ENCODE measurements at places on chromosomes 3 and 15.

DNA sequence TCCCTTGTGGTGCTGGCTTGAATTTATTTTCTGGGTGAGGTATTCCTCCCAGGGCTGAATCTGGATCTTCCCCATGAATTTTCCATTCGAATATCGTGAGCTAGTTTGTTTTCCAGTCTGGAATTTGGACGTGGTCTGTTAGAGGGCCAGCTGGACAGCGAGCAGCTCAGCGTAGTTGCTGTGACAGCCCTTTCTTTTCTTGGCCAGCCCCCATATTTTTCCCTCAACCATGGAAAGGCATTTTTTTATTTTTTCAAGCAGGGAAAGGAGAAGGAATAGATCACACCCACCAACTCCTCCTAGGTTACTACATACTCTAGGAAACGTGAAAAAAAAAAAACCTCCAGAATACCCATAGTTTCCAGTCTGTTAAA, 152.0 kb downstream of the KLHL25 start:
- no peak for DNase-seq

GRCh38 chr3:27885641-27886040, 163.5 kb upstream of the EOMES start:
- no peak for DNase-seq

GRCh38 chr3:11508346-11509172, 135.2 kb downstream of the VGLL4 start:
- DNase-seq: no peak

DNA sequence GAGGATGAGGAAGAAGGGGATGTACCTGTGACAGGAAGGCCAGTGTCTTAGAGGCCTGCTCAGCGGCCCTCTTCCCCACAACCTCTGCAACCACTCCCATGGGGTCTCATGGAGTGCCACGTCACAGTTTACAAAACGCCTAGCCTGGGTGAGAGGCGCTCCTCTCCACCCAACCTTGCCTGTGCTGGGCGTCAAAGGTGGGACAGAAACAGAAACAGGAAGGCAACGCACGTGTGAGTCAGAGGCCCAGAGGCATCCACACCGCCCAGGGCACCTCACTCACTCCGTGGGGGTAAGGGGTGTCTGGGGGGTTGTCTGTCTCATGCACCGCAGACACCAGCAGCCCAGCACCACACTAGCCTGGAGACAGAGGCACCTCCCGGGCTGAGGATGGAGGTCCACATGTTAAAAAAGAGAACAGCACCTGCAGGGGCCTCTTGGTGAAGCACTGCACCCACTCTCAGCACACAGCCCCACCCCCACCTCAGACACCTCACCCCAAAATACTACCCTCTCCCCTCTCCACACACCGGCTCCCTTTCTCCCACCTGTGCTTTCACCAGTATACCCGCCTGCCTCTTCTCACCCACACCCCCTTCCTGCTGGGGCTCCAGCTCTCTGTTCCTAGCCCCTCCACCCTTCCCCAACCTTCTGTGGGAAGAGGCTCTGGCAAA, 4.7 kb upstream of the CALML4 start:
- no peak for DNase-seq

- DNase-seq: no peak
These were observed 842.8 kb upstream of the EPHA6 start for GRCh38 chr3:95971573-95971972.

GRCh38 chr3:47888986-47889757, 86.2 kb downstream of the DHX30 start:
- no peak for DNase-seq

DNA sequence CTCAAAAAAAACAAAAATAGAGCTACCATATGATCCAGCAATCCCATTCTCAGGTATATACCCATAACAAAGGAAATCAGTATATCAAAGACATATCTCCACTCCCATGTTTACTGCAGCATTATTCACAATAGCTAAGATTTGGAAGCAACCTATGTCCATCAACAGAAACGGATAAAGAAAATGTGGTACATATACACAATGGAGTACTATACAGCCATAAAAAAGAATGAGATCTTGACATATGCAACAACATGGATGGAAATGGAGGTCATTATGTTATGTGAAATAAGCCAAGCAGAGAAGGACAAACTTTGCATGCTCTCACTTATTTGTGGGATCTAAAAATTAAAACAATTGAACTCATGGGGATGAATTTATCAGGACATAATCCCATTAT, 19.6 kb downstream of the PEAK1 start:
- no peak for DNase-seq

GRCh38 chr15:57445872-57446271, 69.6 kb downstream of the CGNL1 start:
- DNase-seq: no peak

- DNase-seq: no peak
These were observed 338.5 kb upstream of the KCNH8 start for GRCh38 chr3:18809640-18810305.

DNA sequence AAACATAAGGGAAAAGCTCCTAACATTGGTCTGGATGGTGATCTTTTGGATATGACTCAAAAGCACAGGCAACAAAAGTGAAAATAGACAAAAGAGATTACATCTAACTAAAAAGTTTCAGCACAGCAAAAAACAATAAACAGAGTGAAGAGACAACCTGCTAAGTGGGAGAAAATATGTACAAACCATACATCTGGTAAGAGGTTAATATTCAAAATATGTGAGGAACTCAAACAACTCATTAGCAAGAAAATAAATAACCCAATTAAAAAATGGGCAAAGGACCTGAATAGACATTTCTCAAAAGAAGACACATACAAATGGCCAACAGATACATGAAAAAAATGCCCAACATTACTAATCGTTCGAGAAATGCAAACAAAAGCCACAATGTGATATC, 19.0 kb upstream of the NR1I2 start:
- DNase-seq: no peak

- no peak for DNase-seq
These were observed 259.9 kb downstream of the ARPP21 start for GRCh38 chr3:35899245-35899644.

DNA sequence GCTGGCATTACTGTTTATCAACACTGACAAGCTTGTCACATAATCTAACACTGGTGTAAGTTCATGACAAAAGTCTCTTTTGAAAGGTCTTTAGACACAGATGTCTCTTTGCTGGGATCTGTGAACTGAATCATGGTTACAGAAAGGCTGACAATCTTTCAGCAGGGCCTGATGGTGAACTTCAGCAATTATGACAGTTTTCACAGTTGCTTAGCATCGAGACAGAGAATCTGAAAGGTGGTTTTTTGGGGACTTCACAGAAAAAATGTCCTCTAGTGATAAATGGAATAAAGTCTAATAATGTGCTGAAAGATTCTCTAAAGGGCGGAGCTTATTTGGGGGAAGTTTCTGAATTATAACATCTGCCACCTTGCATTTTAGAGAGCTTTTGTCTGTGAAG, 32.3 kb downstream of the CLDN1 start:
- no peak for DNase-seq

DNA sequence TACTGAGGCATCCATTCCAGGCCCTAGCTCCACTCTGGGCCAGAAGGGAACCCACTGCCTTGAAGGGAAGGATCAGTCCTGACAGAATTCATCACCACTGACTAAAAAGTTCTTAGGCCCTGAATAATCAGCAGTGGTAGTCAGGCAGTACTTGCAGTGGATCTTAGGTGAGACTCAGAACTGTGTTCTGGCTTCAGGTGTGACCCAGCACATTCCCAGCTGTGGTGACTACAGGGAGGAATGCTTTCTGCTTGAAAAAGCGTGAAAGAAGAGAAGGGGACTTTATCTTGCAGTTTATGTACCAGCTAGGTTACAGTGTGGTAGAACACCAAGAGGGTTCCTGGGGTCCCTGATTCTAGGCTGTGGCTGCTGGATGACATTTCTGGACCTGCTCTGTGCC, 24.9 kb upstream of the AADACL2 start:
- DNase-seq: no peak

- no peak for DNase-seq
These were observed 61.1 kb downstream of the DIPK2A start for GRCh38 chr3:144032531-144033239.

DNA sequence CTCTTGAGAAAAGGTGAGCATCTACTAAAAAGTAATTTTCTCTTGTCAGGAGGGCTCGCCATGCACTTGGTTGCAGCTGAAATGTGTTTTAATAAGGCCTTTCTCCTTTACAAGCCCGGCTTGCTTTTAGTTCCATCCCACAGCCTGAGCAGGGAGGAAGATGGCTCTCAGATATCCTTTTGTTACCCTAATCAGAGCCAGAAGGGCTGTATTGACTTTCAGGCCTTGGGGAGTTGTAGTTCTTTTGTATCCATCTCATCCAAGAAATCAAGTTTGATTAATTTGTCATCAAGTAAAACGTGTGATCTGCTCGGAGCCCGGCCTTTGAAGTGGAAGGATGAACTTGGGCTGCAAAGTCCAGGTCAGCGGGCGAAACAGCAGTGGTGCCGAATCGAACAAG, 52.9 kb downstream of the EIF4E3 start:
- no peak for DNase-seq

- no peak for DNase-seq
These were observed 92.7 kb upstream of the PLXND1 start for GRCh38 chr3:129699199-129699598.

GRCh38 chr3:77913524-77914174, 873.8 kb downstream of the ROBO2 start:
- DNase-seq: no peak

- no peak for DNase-seq
These were observed 228.9 kb upstream of the FEZF2 start for GRCh38 chr3:62602129-62602770.

DNA sequence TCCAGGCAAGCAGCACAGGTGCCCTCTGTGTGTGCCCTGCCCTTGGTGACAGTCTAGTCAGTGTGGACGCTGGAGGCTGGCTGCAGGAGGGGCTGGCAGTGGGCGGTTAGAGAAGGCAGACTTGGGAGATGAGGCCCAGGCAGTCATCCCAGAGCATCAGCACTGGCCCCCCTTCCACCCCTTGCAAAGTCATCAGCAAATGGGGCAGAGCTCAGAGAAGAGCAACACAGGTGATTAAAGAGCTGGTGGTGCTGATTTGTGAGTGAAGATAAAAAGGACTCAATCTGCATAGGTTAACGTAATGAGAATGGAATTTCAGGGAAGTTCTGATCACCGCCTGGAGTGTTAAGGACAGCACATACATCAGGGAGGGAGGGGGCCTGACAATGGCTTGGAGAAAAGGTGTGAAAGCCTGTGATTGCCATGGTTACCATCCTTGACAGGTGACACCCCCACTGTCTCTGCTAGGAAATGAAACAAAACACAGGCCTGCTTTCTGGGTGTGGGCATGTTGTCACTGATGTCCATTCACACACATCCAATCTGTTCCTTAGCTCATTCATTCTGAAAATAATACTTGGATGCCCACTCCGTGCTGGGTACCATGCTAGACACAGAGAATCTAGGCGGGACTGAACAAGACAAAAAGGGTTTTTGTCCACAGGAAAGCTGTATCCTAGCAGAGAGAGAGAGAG, 269.6 kb upstream of the ST8SIA2 start:
- DNase-seq: no peak

DNA sequence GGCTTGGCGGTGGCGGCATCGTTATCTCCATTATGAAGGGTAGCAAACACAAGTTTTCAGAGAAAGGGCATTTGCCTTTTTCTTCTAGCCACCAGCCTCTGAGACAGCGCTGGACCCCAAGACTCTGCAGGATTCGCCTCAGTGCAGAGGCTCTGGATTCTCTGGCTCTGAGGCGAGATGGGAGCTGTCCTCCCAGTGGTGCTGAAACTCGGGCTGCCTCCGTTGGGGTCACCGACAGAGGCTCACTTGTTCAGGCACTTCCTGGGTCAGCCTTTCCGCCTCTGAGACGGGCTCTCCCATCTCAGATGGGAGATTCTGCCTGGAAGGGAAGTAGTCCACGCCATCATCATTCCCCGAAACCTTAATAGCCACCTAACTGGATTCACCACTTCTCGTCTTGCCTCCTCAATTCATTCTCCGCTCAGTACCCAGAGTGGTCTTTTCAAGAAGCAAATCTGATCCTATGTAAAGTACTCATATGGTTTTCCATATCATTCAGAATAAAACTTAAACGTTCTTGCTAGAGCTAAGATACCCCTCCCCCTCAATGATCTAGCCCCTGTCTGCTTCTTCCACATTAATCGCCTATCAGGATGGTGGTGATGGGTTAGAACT, 76.9 kb downstream of the RHCG start:
- no peak for DNase-seq

- DNase-seq: no peak
These were observed 5.1 kb downstream of the GPR176 start for GRCh38 chr15:39914977-39915376.

GRCh38 chr3:39126532-39127071, 19.1 kb downstream of the TTC21A start:
- DNase-seq: no peak

GRCh38 chr3:196643201-196643749, 3.8 kb downstream of the NRROS start:
- DNase-seq: no peak

GRCh38 chr3:195815169-195815771, 3.5 kb upstream of the MUC4 start:
- no peak for DNase-seq

DNA sequence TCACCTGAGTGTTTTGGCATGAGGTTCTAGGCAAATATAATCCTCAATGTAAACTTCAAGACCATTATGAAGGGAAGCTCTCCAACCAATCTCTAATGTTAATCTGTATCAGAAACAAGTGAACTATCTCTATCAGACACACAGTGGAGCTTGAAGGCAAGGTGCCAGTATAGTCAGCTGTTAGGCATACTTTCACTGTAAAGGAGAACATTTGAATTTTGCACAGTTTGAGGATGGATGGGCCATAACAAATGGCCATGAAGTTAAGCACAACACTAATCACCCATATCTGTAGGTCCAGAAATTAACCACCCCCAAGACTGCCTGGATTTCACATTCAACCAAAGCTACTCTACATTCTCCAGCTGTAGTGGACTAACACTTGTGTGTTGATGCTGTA, 69.1 kb upstream of the LMOD3 start:
- no peak for DNase-seq

GRCh38 chr15:70031261-70031660, 66.5 kb downstream of the TLE3 start:
- no peak for DNase-seq

GRCh38 chr15:65767895-65768294, 24.2 kb downstream of the DENND4A start:
- DNase-seq: no peak

GRCh38 chr15:32652178-32652577, 10.7 kb downstream of the SCG5 start:
- no peak for DNase-seq

DNA sequence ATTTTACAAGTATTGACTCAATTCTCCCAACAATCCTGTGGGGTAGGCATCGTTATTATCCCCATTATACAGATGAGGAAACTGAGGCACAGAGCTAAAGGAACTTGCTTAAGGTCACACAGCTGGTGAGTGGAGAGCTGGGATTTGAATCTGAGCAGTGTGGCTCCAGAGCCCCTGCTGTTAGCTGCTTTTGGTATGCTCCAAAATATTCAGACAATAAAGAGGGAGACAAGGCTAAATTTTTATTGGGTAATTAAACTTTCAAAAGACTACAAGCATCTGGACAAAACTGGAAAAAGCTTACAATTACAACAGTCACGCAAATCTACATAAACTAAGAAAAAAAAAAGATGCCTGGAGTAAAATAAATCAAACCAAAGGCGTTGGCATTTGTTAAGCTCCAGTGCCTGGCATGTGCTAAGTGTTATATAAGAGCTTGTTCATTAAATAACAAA, 27.7 kb downstream of the CCDC13 start:
- no peak for DNase-seq

- no peak for DNase-seq
These were observed 77.9 kb upstream of the ARHGEF3 start for GRCh38 chr3:56879436-56880215.

- DNase-seq: no peak
These were observed 43.4 kb upstream of the SLC6A1 start for GRCh38 chr3:10949197-10949596.

GRCh38 chr3:172229462-172229861, 190.1 kb downstream of the FNDC3B start:
- no peak for DNase-seq
